ENCODE measurements at places on chromosomes 16 and 17.

DNA sequence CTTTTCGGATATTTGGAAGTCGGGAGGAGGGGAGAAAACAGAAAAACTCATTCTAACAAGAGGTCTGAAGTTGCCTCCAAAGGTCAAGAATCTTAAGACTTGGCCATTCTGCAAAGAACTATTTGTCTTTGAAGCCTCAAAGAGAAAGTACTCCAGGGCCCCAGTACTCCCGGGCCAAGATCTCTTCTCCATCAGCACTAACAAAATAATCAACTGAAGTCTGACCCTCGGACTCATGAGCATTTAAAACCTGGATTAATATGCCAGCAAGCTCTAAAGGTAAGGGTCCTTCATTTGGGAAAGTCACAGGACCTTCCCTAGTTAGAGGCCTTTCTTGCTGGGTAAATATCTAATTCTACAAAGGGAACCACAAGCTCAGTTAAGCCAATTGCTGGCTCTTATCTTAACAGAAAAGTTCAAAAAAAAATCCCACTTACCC, 4.5 kb downstream of the AXIN2 start:
- DNase-seq, result no peak

GRCh38 chr16:79390481-79391051, 210.0 kb downstream of the MAF start:
- DNase-seq, result no peak

- no peak for DNase-seq
Measured at GRCh38 chr16:79287424-79287917, 313.1 kb downstream of the MAF start.

DNA sequence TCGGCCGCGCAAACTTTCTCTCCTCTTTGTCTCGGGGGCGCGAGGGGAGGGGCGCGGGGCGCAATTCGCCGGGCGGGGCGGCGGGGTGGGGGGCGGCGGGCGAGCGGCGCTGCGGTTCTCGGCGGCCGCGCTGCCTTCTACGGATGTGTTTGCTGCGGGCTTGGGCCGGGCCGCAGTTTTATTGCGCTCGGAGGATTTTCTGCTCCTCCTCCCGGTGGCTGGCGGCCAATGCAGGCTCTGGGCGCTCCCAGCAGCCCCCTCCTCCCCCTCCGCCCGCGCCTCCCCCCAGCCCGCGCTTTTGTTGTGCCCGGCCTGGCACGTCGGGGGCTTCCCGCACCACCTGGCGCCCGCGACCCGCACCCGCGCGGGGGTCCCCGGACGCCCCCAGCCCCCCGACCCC, at the start of gene TIMP2:
TIMP2 (minus strand) TSS at position 154 of the 400 bp plus-strand sequence. CDS start 299 bp downstream, outside the sequence.
- peak; percentile 49 for DNase-seq

DNA sequence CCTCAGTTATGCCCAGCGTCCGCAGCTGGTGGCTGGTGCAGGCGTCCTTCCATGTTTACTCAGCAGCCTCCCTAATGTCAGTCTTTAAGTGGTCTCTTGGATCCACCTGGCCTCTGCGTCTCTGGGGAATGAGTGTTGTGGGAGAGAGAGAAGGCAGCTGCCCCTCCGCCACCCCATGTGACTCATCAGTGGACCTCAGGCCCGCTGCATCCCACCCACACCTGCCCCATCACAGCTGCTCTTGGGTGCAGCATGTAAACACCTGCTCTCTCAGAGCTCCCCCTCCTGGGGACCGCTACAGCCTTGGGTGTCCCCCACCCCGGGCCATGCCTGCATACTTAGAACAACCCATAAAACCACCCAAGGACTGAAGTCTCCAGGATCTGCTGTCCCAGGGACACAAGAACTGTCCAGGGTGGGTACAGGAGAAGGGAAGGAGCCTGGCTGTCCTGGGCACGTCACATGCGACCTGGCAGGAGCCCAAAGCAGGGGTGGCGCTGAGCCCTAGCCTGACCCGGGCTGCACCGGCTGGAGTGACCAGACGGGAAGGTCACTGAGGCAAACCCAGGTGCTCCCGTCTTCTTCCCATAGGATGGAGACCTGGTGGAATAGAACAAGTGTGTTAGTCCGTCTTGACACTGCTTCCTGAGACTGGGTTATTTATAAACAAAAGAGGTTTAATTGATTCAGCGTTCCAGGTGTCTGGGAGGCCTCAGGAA, 4.2 kb downstream of the C16orf90 start:
- no peak for DNase-seq

GRCh38 chr16:78170494-78170933, 71.1 kb downstream of the WWOX start:
- no peak for DNase-seq

GRCh38 chr17:57264776-57265175, 8.5 kb downstream of the MSI2 start:
- DNase-seq, result no peak

GRCh38 chr16:67301080-67301782, 21.9 kb downstream of the PLEKHG4 start:
- DNase-seq, result no peak

DNA sequence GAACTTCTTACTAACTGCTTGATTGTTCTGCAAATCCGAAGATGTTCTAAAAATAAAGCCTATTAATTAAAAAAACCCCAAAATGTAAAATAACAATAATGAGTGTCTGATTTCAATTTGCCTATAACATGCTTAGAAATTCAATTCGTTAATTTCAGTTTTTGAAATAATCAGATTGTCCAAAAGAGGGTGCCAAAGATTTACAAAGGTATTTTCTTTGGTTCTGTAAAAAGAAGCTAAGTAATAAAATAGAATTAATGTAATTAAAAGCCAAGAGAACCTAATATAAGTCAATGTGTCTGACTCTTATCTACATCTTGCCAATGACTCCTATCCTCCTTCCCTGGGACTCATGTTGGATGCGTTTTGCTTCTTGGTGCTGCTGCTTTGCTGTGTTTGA, 75.0 kb upstream of the CPHXL start:
- DNase-seq, result no peak

DNA sequence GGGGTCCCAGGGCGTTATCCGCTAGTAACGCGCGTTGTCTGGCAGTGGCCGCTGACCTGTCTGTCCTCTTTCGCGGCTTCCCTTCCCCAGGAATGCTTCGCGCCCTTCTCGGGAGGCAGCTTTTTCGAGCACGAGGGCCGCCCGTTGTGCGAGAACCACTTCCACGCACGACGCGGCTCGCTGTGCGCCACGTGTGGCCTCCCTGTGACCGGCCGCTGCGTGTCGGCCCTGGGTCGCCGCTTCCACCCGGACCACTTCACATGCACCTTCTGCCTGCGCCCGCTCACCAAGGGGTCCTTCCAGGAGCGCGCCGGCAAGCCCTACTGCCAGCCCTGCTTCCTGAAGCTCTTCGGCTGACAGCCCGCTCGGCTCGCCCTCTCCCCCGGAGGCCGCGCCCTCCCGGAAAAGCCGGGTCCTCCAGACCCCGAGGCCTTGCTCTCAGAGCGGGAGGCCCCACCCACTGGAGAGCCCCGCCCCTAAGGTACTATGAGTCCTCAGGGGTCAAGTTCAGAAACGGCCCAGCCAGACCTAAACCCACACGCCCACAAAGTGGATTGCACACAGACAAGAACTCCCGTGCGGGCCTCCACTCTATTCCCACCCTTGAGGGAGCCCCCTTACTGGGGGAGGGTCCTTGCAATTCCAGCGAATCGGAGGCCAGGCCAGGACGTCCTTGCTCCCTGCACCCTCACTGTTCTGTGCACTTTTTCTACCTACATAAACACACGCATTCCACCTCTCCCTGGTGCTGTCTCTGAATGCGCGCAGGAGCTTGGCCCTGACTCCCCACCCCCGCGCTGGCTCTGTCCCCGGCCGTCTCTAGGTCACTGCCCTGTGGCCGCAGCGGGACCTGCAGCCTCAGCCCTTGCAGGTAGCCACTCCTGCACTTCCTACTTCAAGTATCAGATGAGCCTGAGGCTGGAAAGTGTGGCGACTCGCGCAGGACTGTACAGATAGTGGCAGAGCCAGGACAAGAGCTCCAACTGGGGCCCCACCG, 5.4 kb upstream of the SLC5A2 start:
- no peak for DNase-seq

DNA sequence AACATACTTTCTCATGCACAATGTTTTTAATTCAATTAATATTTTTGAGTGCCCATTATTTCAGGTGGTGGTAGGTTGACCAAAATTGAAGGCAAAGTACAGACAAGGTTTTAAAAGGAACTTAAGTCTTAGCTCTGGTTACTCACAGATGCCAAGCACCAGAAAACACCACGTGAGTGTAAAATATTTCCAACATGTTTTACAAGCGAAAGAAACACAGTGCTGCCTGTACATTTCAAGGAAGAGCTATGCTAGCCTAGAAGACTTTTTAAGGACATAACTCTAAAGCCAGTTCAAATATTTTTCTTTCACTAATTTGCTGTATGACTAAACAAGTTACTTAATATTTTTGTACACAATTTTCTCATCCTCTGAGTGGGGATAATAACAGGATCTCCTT, 736.4 kb upstream of the GOT2 start:
- DNase-seq, result no peak

DNA sequence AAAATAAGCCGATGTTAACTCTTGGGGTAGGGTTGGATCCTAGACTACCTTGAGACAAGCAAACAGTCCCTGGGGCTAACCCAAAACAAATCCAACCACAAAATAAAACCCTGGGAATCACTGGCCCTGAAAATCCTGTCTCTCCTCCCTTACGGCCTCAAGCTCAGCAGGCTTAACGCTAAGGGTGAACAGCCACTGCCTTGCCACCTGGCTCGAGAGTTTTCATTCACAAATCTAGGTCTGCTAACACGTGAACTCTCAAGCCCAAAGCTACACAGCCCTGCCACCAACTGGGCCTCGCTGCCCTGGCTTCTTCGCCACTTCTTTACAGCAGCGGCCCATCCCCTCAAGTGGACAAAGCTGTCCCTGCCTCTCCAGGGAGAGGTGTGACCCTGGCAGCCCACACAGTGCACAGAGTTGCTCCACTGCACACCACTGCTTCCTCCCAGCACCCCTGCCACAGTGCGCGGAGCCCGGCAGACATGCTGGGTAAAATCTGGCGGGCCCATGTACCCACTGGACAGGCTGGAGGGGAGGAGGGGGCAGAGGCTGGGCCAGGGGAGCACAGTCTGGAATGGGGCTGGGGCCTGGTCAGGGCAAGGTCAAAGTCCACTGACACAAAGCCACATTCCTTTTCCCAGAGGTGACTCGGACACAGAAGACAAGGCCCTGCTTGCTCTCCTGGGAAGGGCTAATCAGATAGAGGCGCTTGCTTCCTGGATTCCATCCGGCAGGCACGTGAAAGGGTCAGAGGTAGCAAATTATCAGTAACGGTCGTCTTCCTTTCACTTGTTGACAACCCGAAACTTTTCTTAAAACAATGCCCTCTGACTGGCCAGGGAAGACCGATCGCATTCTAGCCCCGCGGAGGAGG, 996 bp downstream of the PCYT2 start:
- no peak for DNase-seq

- no peak for DNase-seq
Measured at GRCh38 chr16:49271363-49271762, 10.3 kb downstream of the CBLN1 start.

- no peak for DNase-seq
Measured at GRCh38 chr16:26642047-26642664, 424.6 kb upstream of the C16orf82 start.

GRCh38 chr17:27455236-27455913, 873 bp upstream of the KSR1 start:
- no peak for DNase-seq

- DNase-seq, result no peak
Measured at GRCh38 chr16:48091117-48091516, 64.7 kb downstream of the ABCC12 start.
